SK-N-SH treated with all-trans-retinoic acid at 6 μM for 48 hours (cell line): ENCODE measurements at places on chromosomes 4 and X.

DNA sequence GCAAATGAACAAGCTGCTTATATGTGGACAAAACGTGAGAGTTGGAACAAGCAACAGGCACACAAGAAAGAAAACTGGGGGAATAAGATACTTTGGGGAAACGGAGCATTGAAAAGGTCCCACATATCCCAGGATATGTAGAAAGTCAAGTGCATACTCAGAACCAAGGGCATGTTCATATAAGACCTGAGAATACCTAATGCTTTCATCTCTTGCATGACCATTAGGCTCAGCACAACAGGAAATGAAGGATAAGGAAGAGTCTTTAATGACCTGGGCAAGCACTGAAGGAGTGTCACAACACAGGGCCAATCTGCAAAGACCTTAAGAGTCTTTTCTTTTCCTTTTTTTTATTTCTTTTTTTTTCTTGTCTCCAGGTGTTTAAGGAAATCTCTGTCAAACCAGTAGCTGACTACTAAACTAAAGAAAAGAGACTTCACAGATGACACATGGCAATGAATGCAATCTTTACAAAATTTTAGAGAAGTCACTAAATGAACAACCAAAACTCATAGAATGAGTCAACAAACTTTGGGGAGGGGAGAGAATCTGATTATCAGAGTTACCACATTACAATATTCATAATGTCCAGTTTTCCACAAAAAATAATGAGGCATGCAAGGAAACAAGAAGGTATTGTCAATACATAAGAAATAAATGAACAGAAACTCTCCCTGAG is 67.9 kb upstream of the STK26 start:
- ATAC-seq, result no peak

- ATAC-seq, result no peak
Measured at GRCh38 chr4:3768842-3769641, 2.9 kb downstream of the ADRA2C start.

DNA sequence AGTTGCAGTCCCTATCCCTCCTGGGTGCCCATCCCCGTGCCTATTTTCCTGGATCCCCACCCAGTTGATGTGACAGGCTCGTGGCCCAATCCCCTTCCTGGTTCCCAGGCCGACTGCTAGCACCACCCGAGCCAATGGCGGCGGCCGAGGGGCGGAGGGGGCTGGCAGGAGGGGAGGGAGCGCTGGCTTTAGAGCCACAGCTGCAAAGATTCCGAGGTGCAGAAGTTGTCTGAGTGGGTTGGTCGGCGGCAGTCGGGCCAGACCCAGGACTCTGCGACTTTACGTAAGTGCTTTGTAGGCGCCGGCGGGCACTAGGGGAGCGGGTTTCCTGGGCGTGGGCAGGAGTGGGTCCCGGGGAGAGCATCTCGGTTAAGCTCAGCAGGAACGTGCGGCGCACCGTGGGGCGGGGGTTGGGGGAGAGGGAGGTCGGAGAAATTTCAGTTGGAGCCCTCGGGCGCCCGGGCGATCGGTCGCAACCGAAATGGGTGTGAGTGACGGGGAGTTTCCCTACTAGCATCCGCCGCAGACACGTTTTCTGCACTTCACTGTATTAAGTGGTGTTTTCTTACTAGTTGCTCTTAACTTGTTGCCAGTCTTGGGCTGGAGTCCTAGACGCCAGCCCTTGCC is at the start of gene PLS3:
PLS3 (plus strand) TSS at position 197 of the 627 bp plus-strand sequence. CDS start 49,077 bp downstream, outside the sequence.
- ATAC-seq, result peak; percentile 92

- ATAC-seq, result no peak
Measured at GRCh38 chr4:128060121-128060698, 902 bp upstream of the LARP1B start.

DNA sequence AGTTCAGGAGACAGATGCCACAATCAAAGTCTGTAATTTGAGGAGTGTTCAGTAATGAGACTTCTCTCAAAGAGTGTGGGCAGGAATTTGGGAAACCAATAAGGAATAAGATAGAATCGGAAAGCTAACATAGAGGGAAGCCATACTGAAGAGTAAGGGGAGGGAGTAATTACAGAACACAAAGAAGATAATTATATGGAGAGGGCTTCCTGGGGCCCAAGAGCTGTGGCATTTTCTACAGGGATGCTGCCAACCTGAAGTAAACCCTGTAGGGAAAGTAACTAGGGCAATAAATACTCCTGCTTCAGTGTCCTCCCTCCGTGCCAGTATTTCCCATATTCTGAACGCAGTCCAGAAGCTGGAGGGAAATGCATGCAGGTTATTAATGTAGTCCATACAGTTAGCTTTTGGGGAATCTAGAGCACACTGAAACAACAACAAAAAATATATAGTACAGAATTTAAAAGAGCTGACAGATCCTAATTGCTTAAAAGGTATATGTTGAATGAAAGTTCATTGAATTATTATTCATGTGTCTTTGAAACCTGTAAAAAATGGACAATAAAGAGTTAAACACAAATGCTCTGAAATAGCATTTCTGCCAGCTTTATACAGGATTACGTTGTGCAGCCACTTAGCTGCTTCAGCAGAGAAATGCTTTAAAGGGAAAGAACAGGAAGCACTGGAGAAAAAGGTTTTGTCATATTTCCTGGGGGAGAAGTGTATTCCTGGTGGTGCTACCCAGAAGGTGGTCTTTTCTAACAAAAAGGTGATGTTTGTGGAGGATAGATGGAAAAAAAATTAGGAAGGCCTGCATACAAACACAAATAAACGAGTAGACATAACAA is 48.0 kb downstream of the CXXC4 start:
- ATAC-seq, result no peak
